ENCODE measurements at places on chromosomes 12 and 14.

DNA sequence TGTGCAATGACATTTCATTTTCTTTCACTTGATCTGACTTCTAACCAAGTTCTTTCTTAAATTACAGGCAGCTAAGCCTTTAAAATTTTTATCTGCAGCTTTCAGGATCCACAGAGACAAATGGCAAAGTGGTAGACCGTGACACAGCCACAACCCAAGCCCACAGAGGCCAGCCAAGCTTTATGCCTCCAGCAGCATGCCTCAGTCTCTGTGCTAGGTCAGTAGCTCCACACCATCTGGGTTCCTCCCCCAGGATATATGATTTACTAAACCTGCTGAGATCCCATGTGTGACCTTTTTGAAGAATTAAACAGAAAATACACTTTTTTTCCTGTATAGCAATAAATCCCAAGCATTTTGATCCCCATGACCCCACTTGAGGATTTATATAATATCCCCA is 290.4 kb upstream of the CAND1 start:
- DNase-seq: no peak

- DNase-seq: no peak
Observed at GRCh38 chr12:6292606-6293005, 17.9 kb upstream of the PLEKHG6 start.

DNA sequence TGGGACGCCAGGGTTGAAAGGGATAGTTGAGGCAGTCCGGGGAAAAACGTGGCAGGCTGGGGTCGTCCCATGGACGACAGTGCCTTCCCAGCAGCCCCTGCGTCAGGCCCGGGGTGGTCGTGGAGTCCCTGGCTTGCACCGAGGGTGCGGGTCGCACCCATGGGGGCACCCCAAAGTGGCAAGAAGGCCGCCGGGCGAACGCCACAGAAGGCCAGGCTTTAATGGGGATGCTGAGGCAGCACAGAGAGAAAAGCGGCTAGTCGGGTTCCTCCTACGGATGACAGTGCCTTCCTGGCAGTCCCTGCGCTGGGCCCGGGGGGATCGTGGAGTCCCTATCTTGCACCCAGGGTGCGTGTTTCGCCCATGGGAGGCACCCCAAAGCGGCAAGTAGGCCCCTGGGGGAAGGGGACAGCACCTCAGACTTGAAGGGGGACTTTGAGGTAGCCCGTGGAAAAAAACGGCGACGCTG is 158.6 kb upstream of the ALG10B start:
- DNase-seq: no peak

GRCh38 chr14:34797747-34798583 is 77.2 kb downstream of the BAZ1A start:
- no peak for DNase-seq

GRCh38 chr12:10366875-10367274 is 23.0 kb downstream of the KLRK1 start:
- no peak for DNase-seq

DNA sequence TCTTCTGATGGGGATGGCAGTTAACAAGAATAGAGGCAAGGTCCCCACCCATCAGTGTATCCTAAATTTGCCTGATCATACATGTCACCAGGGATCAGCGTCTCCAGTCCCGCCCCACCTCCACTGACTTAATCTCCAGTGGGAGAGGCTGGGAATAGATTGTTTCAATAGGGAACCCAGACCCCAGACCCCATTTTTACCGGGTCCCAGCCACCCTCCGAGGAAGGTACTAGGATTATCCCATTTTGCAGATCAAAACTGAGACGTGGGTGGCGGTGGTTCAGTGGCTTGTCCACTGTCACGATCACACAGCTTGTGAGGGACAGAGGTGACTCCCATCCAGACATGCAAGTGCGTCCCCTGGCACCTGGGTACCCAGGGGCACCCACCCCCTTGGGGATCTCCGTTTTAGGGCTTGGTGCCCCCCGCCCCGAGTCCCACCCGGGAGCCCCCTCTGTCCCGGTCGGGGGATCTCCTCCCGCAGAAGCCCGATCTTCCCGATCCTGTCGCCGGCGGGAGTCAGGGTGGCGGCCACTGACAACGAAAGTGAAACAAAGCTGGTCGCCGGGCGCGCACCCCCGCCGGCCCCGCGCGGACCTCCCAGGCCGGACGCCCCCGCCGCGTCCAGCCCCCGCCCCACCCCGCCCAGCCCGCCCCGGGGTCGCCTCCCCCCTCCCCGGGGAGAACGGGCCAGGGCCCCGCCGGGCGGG is 523 bp downstream of the WSB2 start:
- no peak for DNase-seq

GRCh38 chr14:73293782-73294781 is 56.8 kb downstream of the PAPLN start:
- no peak for DNase-seq

DNA sequence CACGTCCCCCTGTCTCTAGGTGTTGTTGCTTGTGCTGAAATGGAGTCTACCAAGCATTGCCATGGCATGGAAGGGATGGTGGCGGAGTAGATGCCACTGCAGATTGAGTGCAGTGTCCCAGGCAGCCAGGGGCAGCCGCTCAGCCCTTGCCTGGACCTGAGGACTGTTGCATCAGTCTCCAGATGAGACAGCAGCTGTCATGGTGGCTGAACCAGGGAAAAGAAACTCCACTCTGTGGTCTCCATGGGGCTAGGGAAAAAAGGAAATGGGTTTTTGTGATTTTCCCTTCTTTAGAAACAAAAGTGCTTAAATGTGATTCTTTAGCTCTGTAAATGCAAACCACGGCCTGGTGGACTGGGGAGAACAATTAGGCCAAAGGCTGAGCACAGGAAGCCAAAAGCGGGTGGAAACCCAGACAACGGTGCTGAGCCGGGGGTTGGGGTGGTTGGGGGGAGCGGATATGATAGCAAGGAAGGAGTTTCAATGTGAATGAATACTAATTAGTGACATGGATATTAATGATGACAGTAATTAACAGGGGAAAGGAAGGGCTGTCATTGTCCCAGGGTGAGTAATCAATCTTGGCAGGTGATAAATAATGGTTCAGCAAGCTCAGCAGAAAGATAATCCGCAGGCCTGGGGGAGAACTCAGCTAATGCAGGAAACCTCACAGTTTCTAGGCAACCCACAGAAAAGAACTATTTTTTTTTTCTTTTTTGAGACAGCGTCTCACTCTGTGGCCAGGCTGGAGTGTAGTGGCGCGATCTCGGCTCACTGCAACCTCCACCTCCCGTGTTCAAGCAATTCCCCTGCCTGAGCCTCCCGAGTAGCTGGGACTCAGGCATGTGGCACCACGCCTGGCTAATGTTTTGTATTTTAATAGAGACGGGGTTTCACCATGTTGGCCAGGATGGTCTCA is 442.6 kb downstream of the DPF3 start:
- DNase-seq: no peak

- DNase-seq: no peak
Observed at GRCh38 chr12:52086944-52087835, 7.7 kb downstream of the SMIM41 start.

GRCh38 chr14:71533390-71533789 is 398.8 kb upstream of the RGS6 start:
- no peak for DNase-seq

- no peak for DNase-seq
Observed at GRCh38 chr12:65123435-65124063, 2.4 kb upstream of the WIF1 start.

- no peak for DNase-seq
Observed at GRCh38 chr12:16685107-16685506, 79.1 kb upstream of the LMO3 start.

DNA sequence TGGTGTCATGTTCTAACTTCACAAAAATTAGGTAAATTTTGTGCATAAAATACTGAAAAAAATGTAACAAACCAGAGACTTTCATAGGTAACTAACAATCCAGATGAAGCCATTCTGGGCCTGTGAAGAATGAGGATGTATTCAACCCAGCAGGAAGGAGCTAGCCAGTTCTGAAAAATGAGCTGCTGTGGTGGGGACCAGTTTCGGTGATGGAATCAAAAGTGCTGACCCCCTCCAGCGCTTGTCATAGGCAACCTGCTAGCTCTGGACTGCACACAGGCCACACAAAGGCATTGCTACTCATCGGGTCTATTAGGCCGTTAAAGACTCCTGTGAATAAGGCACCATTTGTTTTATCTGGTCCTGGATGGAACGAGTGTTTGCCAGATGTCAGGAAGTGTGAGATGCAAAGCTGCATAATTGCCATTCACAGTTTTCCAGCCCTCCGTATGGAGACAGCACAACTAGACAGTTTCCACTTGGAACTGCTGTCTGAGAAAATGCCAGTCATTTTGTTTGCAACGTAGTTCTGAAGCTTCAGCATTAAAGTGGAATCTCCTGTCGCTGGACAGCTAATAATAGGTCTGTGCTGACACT is 3.3 kb upstream of the RIMBP2 start:
- no peak for DNase-seq

- no peak for DNase-seq
Observed at GRCh38 chr14:105085766-105086165, 20.5 kb upstream of the GPR132 start.

GRCh38 chr14:23366426-23366921 is 1.5 kb upstream of the EFS start:
- DNase-seq: no peak

DNA sequence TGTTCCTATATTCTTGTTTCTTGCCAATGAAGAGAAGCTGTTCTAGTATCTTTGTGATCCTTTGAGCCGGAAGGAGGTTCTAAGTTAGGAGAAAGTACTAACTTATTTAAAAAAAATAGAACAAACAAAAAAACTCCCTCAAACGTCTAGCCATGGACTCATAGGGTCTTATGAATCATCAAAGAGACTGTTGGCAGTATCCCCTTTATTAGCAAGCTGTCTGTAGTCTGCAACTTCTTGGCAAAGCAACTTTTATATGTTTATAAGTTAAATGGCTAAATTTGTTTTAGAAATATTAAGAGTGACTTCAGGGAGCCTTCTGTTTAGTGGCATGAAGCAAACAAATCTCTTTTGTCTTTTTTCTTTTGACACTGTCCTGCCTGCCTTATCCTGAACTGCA is 291.9 kb downstream of the FUT8 start:
- no peak for DNase-seq

- no peak for DNase-seq
Observed at GRCh38 chr12:112370199-112370598, 12.0 kb downstream of the HECTD4 start.

GRCh38 chr12:1083889-1084262 is 92.9 kb downstream of the ERC1 start:
- DNase-seq: no peak

DNA sequence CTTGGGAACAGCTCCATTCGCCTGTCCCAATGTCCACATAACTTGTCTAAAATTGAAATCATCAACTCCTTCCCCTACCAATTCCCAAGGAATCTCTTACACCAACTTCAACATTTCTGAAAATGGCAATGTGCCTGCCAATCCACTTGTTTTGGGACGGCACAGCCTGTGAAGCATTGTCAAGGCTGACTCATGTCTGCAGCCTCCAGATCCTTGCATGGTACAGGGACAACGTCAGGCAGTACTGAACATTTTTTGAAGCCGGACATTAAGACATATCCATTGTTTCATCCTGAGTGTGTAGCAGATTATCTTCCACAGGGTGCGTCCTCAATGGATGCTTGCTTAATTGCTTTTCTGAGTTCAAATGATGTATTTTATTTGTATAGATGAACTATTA is 794.1 kb downstream of the BCL11B start:
- DNase-seq: no peak

- DNase-seq: no peak
Observed at GRCh38 chr12:53232646-53233461, 845 bp upstream of the RARG start.

DNA sequence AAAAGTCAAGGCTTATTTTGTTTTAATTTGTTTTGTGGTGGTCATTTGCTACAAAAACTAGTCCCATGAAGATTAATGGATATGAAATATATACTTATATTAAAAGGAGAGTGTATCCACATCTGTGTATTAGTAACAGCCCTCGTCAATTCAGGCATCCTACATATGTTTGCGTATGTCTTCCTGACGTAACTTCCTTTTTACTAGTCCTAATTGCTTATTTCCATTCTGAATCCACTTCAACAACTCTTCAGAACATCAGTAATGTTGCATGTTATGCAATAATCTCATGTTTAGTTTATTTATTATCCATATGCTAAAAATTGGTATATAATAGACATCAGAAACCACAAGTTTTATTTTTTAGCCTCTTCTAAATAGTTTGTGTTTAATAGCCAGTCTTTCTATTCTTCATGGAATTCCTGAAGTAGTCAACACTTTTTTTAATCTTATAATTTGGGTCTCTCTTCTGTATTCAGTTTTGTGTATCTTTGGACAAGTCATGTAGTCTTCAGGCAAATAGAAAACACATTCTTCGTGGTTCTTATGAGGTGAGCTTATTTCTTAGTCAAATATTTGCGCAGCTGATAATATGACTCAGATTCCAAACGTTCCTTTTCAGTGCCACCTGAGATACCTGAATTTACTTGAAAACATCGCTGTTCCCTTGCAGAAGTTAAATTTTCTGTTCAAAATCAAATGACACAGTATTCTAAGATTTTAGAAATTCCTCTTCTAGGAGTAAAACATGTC is 268.6 kb downstream of the CCDC59 start:
- no peak for DNase-seq

DNA sequence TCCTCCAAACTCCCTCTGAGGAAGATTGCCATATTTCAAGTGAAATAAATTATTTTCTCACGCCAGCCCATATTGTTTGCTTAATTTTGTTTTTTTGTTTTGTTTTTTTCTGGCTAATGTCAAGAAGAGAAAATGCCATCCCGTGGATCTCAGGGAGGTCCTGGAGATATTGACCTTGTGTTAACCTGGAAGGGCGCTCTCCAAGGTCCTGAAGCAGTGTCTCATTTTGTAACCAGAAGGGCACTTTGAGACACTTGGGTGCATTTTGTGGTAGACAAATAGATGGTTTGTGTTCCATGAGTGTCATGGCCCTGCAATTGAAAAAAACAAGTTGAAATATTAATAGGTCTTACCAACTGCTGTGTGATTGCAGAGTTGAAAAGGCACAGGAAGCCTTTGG is 268.9 kb downstream of the SUDS3 start:
- no peak for DNase-seq

- DNase-seq: no peak
Observed at GRCh38 chr14:104784846-104785707, 10.5 kb downstream of the AKT1 start.

- no peak for DNase-seq
Observed at GRCh38 chr12:63968673-63969072, 124.2 kb downstream of the SRGAP1 start.

All from stimulated activated CD8-positive, alpha-beta memory T cell treated with anti-CD3 and anti-CD28 coated beads, Interleukin-7, amount 100 ng/mL, for 24 hours (primary cell).